A172 (cell line): ENCODE measurements at places on chromosomes 3 and 15. TPM values are rescaled to one million over a fixed set of nuclear protein-coding genes. Genes with fewer than 3 reads are reported as not detected.
A peak's percentile ranks its signal among the peaks of the same experiment; 100 is the strongest.

- no peak for DNase-seq
Observed at GRCh38 chr15:38522922-38523321, 41.7 kb downstream of the RASGRP1 start.

DNA sequence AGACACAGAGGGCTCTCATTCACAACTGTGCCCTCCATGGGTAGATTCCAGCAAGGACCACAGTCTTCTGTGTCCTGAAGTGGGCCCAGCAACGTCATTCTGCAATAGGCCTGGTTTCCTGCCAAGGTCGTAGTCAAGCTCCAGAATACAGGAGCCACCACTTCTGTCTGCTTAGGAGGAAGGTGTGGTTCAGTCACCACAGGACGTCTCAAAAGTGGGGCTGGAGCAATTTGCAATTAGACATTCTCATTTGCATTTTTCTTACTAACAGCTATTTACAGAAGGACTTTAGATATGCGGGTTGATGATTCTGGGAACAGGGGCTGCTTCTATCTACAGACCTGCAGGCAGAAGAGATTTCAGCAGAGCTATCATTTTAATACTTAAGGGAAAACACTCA lies 58.7 kb upstream of the MYRIP start:
- DNase-seq = no peak

DNA sequence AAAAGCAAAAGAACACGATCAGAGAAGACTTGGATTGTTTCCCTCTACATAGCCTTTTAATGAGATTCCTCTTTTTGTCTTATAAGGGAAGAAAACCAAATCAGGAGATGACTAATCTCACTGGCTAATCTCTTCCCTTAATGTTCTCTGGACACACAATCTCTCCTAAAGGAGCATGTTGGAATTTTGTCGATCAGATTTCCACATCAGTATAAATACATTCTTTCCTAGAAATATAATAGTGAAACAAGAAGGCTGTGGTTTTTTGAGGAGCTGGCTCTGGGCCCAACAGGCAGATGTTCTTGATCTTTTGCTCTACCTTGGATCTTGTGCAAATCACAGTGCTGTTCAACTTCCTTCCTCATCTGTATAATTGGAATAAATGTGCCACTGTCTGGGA lies 94.0 kb downstream of the GTPBP8 start:
- peak; percentile 65 for DNase-seq

CEMIP gene
- total RNA-seq = 7.3 and 18.1 TPM in 2 replicates

ACOX2 gene
- total RNA-seq = 2.2 and 5.4 TPM in 2 replicates
